Fibroblast of skin of left biceps (primary cell): ENCODE measurements at places on chromosomes 6 and 20.

DNA sequence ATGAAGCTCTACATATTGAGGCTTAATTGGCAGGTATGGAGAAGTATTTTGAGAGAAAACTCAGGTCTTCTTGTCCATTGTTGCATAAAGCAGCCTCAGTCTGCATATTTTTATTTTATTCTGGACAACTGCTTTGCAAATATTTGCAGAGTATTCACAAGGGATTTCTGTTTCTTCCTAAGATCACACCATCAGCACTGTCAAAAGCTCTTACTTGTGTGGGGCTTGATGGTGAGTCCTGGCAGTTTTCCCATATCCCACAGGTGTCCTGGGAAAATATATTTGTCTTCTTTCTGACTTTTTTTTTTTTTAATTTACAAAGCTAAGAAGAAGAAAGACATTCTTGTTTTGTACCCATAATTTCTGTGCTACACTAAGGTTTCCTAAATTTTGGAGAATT lies 16.9 kb upstream of the MLIP start:
- DNase-seq = no peak

- DNase-seq = no peak
These were observed 19.0 kb downstream of the NTSR1 start for GRCh38 chr20:62727584-62728027.

GRCh38 chr6:5260111-5260620 lies 584 bp downstream of the LYRM4 start:
- peak; percentile 10 for DNase-seq

GRCh38 chr20:24473435-24474223 lies 4.2 kb downstream of the SYNDIG1 start:
- DNase-seq = peak; percentile 6

GRCh38 chr6:156906451-156906850 lies 129.3 kb downstream of the ARID1B start:
- DNase-seq = no peak

GRCh38 chr6:131755597-131755996 lies 44.8 kb upstream of the CTAGE9 start:
- DNase-seq = peak; percentile 77

GRCh38 chr6:38187325-38187724 lies 367.8 kb downstream of the ZFAND3 start:
- no peak for DNase-seq
